ENCODE measurements at places on chromosomes 16 and 17.

DNA sequence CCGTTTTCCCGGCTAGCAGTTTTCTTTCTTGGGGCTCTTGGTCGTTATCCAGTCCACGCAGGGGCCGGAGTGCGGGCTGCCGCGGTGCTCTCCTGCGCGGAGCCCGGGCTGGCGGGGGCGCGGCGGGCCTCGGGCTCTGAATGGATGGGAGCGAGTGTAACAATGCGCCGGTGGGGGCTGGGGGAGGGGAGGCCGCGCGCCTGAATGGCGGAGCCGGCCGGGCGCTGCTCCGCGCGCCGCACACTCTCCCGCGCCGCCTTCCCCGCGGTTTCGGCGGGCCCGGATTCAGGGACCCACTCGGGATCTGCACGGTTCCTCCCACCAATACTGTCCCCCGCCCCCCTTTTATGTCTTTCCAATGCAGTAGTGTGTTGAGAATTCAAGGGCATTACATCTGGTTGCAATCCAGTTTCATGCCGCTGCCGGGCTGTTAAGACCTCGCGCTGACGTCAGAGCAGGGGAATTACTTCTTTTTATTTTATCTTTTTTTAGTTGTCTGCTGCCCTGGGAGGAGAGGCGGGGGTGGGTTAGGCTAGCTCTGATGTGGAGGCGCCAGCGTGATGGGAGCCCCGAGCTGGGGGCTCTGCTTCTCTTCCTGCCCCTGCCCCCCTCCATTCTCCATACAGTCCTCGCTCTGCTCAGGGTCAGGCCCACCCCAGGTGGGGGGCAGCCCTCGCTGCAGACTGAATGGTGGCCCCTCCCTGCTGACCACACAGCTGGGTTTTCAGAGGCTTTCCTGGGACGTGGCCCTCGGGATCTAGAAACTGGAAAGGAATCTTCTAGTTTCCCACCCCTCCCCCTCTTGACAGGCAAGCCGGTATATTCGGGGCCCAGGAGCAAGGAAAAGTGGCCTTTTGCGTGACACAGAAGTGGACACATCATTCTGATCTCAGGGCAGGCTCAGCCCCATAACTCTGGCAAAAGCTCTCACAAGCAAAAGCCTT, 1.8 kb downstream of the RAI1 start:
- H3K36me3 ChIP-seq, result no peaks in the 10 kb centered on the region
- no peaks in the 10 kb centered on the region for H3K27me3 ChIP-seq
- H3K4me3 ChIP-seq, result peak overlapping the region; percentile 81
- peak; percentile 83 for DNase-seq

DNA sequence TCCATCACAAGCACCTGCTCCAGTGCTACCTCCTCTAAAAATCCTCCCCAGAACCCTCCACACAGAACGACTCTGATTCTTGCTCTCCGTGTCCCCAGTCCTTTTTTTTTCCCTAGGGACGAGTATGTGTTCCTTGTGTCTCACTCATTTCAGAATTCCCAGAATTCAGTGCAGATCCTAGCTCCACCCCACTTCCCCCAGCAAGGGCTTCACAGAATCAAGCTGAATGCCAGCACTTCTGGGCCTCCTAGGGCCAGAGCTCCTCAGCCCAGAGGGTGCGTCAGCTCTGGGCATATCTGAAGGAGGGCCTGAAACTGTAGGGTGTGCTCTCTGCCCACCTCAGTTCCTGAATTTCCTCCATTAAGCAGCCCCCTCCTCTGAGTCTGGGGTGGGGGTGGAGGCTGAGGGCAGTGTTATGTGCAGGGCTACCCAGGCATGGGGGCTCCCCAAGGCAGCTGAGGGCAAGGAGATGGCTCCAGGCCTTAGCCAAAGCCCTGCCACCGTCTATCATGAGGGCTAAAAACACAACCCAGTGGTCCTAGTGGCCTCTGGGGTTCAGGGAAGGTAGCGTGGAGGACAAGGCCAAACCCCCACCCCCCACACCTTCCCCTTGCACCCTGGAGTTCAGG, 6.5 kb downstream of the UNC119 start:
- no peak overlapping the region for H3K4me3 ChIP-seq
- no peaks in the 10 kb centered on the region for H3K27me3 ChIP-seq
- peaks cover 17% of the 10 kb centered on the region for H3K36me3 ChIP-seq
- no peak overlapping the region for H3K27ac ChIP-seq

DNA sequence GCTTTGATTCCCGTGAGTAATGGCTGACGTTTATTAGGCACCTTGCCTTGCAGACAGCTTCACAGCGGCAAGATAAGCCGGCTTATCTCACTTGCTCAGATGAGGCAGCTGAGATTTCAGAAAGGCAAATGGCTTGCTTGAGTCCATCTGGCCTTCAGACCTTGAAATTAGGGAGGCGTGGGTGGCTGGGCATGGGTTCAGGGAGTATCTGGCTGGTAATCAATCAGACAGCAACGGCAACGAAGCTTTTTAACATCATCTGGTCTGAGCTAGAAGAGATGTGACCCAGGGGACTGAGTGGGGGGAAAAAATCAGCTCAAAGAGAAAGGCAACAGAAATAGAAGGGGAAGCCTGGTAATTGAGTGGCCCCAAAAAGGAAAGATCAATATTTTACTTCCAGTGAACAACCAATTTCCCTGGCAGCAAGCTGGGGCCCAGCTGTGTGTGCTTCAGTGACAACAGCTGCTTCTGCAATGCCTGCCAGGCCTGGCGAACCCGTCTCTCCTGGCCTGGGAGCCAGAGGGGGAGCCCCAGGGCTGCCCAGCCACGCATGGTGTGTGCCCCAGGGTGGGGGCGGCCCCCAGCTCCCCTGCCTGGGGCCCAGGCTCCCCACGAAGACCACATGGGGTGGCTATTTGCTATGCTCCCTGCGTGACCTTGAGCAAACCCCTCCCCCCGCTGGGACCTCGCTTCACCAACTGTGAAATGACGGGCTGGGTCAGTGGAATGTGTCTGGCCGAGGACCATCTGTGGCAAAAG, 34.0 kb downstream of the RAB11FIP4 start:
- no peak overlapping the region for H3K4me3 ChIP-seq
- no peaks in the 10 kb centered on the region for H3K36me3 ChIP-seq
- peaks cover 28% of the 10 kb centered on the region for H3K4me1 ChIP-seq
- DNase-seq, result peak; percentile 83
- H3K27ac ChIP-seq, result no peak overlapping the region

GRCh38 chr17:33285413-33285812, 7.7 kb downstream of the ASIC2 start:
- H3K4me3 ChIP-seq, result no peak overlapping the region
- DNase-seq, result no peak
- no peak overlapping the region for H3K27ac ChIP-seq
- no peaks in the 10 kb centered on the region for H3K36me3 ChIP-seq
- peaks cover 5% of the 10 kb centered on the region for H3K4me1 ChIP-seq
